Stimulated activated CD4-positive, alpha-beta T cell treated with anti-CD3 and anti-CD28 coated beads, Interleukin-4, amount 100 ng/mL, for 48 hours (primary cell): ENCODE measurements at places on chromosomes 11 and 22.

GRCh38 chr11:7597620-7598019, 75.7 kb downstream of the CYB5R2 start:
- DNase-seq: no peak

DNA sequence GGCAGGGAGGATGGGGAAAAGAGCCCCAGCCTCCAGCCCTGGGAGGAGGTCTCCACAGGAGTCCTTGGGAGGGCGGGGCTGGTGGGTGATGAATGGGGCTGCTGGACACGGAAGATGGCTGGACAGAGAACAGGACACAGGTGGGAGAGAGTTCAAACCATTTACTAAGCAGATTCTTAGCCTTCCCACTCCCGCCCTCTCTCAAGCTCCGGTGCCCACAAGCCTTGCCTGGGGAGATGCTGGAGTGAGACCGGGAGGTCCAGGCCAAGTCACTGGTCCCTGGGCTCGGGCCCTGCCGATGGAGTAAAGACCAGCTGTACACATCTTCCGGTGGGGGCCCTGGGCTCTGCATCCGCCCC, 1.4 kb downstream of the CLDN5 start:
- no peak for DNase-seq

DNA sequence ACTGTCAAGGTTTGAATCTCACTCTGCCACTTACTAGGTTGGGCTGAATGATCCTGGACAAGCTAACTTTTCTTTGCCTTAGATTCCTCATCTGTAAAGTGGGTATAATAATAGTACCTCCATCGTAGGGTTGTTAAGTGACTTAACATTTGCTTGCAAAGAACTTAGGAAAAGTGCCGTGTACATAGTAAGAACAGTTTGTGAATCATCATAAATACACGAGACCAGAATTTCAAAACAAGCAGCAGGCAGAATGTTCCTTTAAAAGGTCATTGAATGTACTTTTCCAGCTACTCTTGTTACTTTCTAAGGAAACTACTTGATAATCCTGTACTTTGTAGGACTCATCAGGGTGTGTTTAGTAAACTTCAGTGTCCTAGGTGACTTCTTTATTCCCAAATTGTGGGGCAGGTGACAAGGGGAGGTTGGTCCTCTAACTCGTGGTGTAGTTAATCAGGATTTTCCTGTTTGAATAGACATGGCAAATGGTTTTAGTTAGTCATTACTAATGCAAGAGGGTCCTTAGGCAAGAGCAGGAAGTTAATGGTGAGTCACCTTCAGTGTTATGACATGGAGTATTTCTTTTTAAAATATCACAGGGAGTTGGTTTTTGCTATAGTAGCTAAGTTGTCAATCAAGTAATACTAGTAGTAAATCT, 67.9 kb downstream of the YAP1 start:
- no peak for DNase-seq

GRCh38 chr11:129315781-129316579, 59.7 kb upstream of the BARX2 start:
- no peak for DNase-seq

GRCh38 chr11:70054004-70054403, 24.1 kb upstream of the ANO1 start:
- no peak for DNase-seq

- no peak for DNase-seq
Measured at GRCh38 chr11:110525883-110526282, 96.1 kb downstream of the FDX1 start.

DNA sequence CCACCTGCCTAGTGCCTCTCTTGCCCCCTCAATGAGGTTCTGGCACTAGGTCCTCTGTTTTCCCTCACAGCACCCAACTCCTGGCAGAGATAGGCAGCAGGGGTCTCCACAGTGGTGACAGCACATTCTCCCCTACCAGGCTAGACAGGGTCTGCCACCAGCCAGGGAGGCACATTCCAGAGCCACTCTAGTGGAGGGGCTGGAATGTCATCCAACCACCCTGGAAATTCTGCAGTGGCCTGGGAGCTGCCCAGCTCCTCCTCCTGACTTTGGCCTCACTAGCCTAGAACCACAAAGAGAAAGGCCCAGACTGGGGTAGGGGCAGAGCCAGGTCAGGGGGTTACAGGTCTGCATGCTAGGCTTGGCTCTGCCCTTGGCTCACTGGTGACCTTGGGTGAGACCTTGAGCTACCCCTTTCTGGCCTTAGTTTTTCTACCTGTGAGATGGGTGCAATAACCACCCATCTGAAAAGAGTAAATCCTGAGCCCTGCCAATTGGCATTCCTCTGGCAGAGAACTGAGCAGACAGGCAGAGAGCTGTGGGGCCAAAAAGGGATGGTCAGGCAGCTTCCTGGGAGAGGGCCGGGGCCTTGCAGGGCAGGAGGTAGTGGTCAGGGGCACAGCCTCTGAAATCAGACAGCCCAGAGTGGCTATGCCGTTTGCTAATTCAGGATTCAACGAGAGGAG, 7.1 kb downstream of the P2RY2 start:
- DNase-seq: no peak

DNA sequence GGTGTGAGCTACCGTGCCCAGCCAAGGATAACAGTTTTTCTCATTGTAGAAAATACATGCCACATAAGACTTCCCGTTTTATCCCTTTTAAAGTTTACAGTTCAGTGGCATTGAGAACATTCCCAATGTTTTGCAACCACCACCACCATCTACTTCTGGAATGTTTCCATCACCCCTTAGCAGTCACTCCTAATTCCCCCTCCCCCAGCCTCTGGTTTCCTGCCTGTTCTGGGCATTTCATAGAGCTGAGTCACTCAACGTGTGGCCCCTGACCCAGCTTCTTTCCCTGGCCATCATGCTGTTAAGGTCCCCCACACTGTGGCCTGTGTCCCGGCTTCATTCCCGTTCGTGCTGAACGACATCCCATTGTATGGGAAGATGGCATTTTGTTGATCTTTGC, 30.7 kb downstream of the FGF4 start:
- no peak for DNase-seq

GRCh38 chr22:42645938-42646568, 3.1 kb downstream of the CYB5R3 start:
- DNase-seq: no peak

DNA sequence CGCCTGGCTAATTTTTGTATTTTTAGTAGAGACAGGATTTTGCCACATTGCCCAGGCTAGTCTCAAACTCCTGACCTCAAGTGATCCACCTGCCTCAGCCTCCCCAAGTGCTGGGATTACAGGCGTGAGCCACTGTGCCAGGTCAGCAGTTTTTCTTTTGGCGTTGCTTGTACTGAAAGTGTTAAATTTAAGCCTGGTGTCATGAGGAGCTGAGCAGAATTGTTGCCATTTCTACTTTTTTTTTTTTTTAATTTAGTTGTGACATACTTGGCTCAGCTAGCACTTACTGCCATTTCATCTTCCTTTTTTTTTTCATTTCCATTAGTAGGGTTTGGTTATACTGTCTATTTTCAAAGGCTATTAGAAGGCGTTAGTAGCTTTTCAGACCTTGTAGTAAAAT, 10.7 kb downstream of the TAB1 start:
- no peak for DNase-seq

GRCh38 chr11:1134848-1135445, 22.8 kb upstream of the MUC5AC start:
- DNase-seq: no peak

- no peak for DNase-seq
Measured at GRCh38 chr11:92922731-92923130, 46.7 kb upstream of the MTNR1B start.

- no peak for DNase-seq
Measured at GRCh38 chr22:26650722-26651421, 6.5 kb upstream of the MIAT start.

DNA sequence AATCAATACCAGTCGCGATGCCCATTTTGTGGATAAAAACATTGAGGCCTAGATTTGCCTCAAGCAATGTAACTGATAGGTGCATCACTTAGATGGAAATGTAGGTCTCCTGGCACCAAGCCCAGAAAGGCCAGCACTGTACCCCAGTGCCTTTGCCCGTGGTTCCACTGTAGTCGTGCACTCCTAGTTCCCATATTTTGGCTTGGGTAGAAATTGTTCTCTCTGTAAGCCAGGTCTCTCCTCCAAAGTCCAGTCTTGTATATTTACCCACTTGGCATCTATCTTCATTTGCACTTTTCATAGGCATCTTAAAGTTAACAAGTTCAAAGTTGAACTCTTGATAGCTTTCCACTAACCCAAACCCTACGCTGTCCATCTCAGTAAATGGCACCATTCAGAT, 41.6 kb upstream of the DMC1 start:
- DNase-seq: no peak

DNA sequence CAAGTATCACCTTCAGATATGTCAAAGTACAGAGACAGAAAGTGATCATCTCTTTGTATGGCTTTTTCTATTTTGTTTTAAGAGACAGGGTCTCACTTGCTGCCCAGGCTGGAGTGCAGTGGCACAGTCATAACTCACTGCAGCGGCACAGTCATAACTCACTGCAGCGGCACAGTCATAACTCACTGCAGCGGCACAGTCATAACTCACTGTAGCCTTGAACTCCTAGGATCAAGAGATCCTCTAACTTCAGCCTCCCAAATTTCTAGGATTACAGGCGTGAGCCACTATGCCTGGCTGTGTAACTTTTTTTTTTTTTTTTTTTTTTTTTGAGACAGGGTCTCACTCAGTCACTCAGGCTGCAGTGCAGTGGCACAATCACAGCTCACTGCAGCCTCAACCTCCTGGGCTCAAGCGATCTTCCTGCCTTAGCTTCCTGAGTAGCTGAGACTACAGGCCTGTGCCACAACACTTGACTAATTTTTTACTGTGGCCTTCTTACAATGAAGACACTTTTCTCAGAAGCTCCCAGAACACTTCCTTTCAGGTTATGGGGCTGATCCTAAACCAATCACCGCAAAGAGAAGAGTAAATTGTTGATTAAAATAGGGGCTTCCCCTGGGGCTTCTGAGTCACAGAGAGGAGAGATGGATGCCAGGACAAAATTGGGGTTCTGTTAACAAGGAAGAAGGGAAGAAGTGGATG, 9.0 kb upstream of the HIKESHI start:
- peak; percentile 46 for DNase-seq

DNA sequence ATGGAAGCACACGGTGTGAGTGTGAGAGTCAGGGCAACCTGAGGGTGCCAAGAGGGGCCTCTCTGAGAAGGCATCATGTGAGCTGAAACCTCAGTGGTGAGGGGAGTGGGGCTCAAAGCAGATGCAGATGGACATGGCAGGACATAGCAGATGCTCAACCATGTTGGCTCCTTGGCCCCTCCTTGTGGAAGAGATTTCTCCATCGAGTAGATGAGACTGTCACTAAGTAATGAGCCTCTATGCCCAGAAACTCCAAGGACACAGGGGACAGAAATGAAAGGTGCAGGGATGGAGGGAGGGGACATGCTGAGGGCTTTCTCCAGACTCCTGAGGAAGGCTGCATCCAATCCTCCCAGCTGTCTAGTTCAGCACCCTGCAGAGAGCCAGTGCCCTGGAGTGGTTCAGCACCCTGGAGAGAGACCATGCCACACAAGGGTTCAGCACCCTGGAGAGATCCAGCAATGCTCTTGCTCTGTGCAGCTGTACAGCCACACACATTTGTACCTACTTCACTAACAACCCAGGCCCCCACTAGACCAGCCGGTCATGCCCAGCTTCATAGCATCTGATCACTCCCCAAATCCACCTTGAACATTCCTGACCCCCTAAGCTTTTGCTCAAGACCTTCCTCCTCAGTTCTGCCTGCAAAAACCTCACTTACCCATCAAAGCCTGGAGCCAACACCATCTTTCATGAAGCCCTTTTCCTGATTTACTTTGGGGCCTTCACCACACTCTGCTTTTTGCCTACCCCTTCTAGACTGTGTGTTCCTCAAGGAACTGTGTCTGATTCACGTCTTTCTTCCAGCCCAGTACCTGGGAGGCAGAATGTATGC, 252.0 kb downstream of the CTTN start:
- peak; percentile 36 for DNase-seq

- no peak for DNase-seq
Measured at GRCh38 chr11:36216061-36216615, 73.1 kb downstream of the COMMD9 start.

DNA sequence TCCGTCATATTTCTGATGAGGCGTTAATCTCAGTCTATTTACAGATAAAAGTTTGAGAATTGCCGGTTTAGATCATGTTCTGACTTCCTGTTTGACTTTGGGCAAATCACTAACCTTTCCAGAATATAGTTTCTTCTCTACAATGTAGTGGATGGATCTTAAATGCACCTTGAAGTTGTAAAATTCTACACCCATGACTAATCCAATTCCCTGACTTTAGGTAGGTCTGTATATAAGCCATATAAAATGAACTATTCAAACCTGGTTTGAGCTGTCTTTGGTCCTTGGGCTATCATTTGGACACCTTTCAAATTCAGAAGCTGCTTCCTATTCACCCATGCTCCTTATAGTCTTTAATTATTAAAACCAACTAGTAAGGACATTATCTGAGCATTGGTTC, 52.2 kb upstream of the BLID start:
- no peak for DNase-seq

DNA sequence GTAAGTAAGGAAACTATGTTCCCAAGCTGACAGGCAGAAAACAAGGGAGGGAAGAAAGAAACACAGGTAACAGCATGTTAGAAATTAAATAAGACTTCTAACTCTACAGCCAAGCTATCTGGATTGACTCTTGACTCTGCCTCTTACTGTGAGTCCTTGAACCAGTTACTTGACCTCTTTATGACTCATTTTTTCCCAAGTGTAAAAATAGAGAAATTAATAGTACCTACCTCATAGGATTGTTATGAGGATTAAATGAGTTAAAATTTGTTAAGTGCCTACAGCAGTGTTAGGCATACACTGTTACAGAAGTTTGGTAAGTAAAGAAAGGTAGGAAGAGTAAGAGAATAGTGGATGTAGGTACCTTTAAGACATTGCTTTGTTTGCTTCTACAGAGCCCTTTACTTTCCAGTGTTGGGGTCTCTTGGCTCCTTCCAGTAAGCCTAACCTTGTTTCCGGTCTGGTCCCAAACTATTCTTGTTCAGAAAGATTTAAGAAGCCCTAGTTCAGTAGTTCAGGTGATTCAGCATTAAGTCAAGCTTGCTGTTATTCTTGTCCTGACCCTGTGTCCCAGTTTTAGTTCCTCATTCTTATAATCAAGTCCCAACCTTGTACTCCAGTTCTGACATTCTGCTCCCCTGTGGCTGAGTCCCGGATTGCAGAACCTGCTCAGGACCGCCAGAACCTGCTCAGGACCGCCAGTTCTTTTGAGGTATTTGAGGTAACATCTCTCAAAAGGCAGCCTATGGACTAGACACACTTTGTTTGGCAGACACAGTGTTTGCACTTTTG, 963.4 kb upstream of the CCDC90B start:
- DNase-seq: no peak

DNA sequence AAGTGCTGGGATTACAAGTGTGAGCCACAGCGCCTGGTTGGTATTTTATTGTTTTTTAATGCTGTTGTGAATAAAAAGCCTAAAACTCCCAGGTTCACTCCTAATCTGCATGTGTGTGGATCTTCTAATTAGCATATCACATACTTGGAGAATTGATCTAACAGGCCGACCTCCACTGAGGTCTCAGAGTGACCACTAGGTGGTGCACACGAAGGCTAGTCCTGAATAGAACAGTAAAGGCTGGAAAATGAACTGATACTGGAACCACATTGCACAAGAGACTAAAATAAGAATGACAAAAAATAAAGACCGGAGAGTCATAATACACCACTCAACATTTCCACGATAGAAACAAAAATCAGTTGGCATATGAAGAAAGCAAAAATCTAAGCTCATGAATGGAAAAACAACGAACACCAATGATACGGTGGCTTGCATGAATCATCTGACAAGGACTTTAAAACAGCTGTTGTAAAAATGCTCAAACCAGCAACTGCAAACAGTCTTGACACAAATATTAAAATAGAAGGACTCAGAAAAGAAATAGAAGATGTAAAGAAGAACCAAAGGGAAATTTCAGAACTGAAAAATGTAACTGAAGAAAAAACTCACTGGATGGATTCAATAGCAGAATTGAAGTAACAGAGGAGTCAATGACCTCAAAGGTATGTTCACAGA, 19.2 kb downstream of the PIM3 start:
- DNase-seq: no peak
